Activated CD4-positive, alpha-beta memory T cell treated with anti-CD3 and anti-CD28 coated beads for 36 hours (primary cell): ENCODE measurements at places on chromosomes 16 and 17. TPM values are rescaled to one million over a fixed set of nuclear protein-coding genes. Genes with fewer than 3 reads are reported as not detected.

GRCh38 chr17:60510031-60510430 is 16.0 kb downstream of the APPBP2 start:
- no peak for DNase-seq

- DNase-seq, result no peak
Observed at GRCh38 chr16:63312346-63312745, 1276.1 kb upstream of the CDH8 start.

DNA sequence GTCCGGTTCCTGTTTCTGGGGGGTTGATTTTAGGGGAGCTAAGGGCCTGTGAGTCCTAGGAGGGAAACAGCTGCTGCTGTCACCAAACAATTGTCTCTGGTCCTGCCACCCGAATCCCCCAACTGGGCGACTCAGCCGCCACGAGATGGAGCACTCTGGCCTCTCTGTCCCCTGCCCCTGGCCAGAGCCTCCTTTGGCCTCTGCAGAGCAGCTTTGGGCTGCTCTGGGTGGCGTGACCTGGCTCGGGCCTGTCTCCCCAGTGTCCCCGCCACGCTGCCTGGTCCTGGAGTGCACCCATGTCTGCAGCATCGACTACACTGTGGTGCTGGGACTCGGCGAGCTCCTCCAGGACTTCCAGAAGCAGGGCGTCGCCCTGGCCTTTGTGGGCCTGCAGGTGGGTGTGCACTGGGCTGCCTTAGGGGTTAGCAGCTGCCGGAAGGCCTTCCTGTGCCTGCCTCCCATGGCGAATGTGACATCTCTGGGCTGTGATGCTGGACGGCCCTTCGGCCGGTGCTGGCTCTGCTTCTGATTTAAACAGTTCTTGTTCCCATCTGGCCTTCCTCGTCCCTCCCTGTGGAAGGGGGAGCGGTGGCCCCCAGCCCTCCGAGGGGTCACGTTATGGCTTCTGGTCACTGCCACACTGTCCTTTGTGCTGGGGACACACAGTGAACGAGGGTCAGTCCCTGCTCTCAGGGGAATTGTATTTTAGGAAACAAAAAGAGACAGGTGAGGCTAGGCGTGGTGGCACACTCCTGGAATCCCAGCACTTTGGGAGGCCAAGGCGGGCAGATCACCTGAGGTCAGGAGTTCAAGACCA is 11.6 kb upstream of the RNF213 start:
- no peak for DNase-seq

- DNase-seq, result no peak
Observed at GRCh38 chr16:47460359-47460710, 528 bp downstream of the ITFG1 start.

DNA sequence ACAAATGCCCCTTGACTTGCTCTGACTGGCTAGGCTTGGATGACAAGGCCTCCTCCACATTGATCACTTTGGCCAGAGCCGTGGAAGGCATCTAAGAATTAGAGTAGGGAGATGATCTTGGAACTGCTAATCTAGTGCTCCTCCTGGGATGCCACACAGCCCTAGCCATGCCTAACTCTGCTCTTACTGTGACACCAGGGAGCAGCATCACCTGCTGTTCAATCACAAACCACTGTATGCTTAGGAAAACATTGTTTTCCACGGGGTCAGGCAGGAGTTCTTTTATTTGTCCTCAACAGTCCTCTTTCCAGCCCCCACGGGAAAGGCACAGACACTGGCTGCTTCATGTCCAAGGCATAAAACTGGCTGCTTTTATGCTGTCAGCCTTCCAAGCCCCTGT is 46.3 kb downstream of the C16orf78 start:
- DNase-seq, result no peak

- DNase-seq, result no peak
Observed at GRCh38 chr17:42675348-42675964, 1.3 kb downstream of the PLEKHH3 start.

Gene ITGAX
- 30.3 TPM for total RNA-seq

Gene RPGRIP1L
- total RNA-seq, result 6.5 TPM

Gene KRT33B
- total RNA-seq, result not detected

Gene NHLRC4
- total RNA-seq, result 0.45 TPM

Gene HIC1
- total RNA-seq, result 13.2 TPM
